Forelimb muscle (tissue), 1 donor: ENCODE measurements at places on chromosomes 1 and 21.

- no peak for DNase-seq
Measured at GRCh38 chr21:39124681-39125251, 58.5 kb downstream of the PSMG1 start.

DNA sequence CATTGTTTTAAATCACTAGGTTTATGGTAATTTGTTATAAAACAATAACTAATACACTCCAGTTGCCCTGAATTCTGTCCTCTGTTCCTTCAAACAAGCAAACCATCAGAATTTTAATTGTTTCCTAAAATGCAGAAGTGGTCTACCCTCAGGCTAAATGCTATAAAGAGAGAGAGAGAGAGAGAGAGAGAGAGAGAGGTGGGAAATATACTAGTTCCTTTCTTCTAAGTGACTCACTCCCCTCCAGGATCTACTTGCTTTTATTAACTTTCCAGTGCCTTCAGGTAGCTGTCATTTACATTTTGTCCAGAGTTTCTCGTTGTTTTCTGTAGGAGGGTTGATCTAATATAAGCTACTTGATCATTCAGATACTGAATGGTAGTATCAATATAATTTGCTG, 26.4 kb downstream of the LRRC53 start:
- no peak for DNase-seq

- DNase-seq: no peak
Measured at GRCh38 chr1:161921491-161921890, 102.2 kb downstream of the OLFML2B start.

DNA sequence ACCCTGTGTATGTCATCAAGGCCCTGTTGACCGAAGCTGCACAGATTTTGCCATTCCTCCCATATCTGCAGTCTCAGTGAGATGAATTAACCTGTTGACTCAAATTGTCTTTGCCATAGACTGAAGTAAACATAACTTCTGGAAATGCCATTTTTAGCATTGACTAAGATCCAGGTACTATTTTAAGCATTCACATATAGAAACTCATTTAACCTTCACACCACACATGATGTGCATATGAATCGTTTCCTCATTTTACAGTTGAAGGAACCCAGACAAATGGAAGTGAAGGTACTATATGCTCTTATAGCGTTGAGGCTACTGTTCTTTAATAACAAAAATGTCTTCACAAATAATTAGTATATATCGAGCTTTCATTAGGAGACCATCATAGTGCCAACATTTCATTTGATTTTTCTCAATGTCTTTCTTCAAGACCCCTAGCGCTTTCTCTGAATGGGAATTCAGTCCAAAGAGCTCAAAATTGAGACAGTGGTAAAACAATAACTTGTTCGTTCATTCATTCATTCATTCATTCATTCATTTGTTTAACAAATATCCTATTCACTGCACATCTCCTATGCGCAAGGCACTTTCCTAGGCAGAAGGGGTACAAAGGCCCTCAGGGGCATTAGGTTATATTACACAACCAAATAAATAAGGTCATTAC, 444.7 kb downstream of the ADGRL2 start:
- DNase-seq: no peak

DNA sequence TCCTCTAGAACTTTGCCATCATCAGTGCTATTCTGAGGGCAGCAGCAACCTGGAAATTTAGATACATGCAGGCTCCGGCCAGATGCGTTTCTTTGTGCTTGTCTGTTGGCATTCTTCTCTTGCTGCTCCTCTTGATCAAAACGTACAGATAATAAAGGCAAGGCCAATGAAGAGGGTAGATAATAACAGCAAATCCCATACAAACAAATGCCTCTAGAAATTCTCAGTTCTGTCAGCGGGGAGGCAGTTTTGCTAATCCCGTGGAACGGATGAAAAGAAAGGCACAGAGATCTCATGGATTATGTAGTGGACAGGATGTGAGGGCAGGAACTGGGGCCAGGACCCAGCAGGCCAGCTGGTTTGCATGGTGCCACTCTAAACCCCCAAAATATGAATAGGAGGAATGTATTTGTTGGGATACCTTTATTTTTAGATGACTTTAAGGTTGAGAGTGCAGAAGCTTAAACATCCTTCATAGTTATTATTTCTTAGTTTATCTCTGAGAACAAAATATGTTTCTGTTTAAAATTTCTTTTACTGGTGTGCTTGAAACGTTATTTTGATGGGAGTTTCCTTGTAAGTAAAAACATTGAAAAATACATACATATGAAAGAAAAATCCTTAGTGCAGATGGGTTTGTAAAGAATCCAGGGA, 1.5 kb downstream of the ITSN1 start:
- DNase-seq: no peak

DNA sequence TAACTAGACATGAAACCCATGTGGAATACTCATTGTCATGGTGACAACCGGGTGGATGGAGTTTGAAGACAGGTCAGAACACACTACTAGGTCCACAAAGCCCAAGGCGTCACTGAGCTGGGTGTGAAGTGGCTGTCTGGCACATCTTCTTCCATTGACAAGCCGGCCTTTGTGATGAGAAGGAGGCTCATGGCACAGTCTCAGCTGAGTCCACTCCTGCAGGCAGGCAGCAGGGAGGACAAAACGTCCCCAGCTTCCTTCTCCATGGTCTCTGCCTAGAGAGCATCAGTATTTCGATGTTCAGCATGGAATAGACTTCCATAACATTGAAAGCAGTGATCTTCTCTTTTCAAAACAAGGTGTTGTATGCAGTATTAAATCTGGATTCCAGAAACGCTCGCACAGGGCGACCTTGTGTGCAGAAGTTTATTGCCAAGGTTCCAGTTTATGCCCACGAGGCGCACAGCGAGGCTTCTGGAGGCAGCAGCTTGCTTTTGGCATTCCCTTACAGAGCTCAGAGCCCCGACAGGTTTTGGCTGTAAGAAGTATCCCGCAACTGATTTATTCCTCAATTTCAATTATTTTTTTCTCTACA, 104.2 kb downstream of the SIM2 start:
- no peak for DNase-seq

- no peak for DNase-seq
Measured at GRCh38 chr1:65214340-65215027, 66.5 kb downstream of the AK4 start.

DNA sequence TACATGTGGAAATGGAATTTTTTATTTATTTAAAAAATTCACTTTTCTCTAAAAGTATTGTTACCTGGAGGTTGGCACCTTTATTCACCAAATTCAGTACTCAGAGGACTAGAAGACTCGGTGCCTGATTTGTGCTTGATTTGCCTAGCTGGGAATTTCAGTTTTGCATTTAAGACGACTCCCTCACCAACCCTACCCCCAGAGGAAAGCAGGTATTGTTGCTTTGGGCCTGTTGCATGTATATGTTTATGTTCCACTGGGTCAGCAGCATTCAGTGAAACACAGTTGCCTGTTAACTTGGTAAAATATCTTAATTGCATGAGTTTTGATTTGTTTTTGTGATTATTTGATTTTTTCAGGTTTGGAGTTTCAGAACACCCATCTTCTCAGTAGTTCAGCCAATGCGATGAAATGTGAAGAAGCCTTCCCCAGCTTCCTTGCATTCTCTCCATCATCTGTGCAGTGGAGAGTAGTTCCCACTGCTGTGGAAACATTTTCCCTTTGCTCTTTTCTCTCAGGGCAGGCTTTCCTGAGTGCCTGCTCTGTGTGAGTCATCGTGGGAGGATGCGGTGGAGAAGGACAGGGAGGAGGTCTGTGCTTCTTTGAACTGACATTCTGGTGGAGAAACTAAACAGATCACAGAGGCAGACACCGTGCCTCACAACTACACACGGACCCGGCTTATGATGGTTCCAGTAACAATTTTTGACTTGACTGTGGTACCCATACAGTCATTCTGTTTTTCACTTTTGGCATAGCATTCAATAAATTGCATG, 6.4 kb downstream of the ADARB1 start:
- DNase-seq: no peak

DNA sequence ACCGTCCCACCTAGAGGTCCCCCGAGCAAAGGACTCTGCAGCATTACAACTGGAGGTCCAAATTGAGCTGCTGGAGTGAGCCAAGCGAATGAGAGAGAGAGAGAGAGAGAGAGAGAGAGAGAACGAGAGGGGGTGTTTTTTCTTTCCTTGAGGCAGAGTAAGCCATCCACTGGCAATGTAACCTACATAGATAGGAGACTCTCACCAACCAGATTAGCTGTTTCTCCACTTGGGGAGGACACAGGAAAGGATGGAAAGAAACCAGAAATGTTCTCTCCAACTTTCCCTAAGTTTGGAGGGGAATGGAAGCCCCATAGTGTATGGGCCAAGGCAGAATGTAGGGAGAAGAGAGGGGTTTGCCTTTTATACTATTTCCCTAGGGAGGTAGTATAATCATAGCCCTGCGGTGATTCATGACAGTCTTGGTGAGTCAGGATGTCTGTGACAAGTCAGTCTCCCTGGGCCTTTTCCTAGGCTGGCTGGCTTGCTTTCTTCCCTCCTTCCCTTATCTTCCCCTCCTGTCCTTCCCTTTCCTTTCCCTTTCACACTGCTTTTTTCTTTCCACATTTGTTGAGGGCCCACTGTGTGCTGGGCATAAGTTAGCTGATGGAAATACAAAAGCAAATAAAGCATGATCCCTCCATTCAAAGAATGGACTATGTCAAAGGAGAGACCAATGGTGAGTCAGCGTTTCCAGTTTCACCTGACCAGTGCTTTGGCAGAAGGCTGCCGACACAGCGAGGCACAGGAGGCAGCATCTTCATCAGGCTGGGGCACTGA, 7.1 kb downstream of the FNDC7 start:
- no peak for DNase-seq

GRCh38 chr21:33042812-33043211, 17.1 kb downstream of the OLIG2 start:
- no peak for DNase-seq

- no peak for DNase-seq
Measured at GRCh38 chr1:158507511-158507910, 35.5 kb downstream of the OR10R2 start.

DNA sequence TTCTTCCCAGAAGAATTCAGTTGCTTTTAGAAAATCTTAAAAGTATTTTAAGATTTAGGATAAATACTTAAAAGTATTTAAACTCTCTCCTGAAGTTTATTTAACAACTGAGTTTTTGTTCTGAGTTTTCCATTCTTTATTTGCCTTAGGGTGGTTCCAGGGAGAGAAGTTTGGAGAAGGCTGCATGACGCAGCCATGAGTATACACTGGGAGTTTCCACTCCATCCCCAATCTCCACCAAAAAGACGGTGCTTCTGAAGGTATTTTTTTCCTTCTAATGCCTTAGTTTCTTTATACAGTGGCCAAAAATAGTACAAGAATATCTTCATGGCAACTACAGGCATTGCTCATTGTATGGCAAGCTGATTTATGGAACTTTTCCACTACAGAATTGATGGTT, 122.7 kb downstream of the ST6GALNAC5 start:
- no peak for DNase-seq

- DNase-seq: no peak
Measured at GRCh38 chr21:31892686-31893085, 19.9 kb downstream of the HUNK start.

- DNase-seq: no peak
Measured at GRCh38 chr1:11594222-11594621, 60.0 kb downstream of the FBXO2 start.

- DNase-seq: no peak
Measured at GRCh38 chr1:35175602-35176001, 17.3 kb downstream of the SFPQ start.

DNA sequence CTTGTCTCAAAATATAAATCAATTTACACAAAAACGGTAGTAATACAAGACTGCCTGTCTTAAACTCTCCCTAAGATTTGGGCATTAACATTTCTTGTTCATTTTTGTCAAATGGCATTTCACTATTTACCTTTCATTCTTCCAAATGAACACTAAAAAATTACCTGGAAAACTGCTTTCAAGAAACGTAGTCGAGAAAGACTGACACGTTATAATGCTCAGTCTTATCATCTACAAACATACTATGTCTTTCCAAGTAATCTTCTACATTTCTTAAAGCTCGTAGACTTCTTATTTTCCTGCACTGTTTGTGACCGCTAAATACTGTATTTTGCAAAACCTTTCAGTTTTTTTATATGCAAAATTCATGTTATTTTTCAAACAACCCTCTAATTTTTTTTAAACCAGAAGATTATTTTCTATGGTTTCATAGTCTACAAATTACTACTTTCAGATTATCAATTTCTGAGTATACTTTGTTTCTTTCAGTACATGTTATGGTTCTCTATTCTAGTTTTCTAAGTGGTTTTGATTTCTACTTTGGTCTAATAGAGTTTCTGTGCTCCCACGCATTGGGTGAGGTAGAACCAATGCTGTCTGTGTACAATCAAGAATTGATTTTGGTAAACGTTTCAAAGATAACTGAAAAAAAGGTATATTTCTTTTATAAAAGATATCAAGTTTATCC, 336.4 kb downstream of the SMYD3 start:
- no peak for DNase-seq

DNA sequence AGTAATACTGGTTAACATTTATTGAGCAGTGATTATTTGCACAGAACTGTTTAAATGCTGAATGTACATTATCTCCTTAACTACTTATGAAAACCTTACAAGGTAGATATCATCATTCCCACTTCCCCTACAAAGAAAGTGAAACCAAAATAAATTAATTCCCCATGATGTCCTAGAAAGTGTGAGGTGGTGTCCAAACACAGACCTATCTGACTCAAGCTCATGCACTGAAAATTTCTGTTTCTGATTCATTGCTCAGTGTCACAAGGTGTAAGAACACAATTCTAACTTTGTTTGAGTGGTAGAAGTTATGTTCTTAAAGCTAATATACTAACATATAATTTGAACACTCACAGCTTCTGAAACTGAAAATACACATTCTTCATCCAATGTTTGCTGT, 178.7 kb downstream of the MRPL39 start:
- no peak for DNase-seq
